Stimulated activated CD4-positive, alpha-beta T cell treated with anti-CD3 and anti-CD28 coated beads, Interleukin-2, amount 100 ng/mL, for 24 hours (primary cell): ENCODE measurements at places on chromosomes 1 and 21.

GRCh38 chr1:234997201-234997895, 131.3 kb downstream of the TOMM20 start:
- no peak for DNase-seq

DNA sequence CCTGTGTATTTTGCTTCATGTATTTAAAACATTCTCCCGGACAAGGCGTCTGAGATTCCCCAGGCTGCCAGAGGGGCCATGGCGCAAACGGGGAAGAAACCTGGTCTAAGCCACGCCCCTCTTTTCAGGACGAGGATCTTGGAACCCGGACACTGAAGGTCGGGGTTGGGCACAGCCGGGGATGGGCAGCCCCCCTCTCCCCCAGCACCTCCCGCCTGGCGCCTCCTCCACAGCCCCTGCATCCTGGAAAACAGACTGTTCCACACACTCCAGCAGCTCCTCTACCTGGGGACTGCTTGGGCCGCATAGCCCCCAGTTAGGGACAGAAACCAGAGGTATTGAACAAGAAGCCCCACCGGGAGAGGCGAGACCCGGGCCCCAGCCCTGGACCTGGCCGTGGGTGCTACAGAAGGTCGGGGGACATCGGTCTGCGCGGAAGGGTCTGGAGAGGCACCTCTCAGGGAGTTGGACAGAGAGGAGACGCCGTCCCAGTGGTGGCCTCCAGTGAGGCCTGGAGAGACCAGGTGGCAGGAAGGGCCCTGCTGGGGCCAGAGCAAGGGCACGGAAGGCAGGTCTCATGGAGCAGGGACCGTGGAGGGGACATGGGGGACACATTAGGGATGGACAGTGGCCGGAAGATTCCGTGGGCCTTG, 5.4 kb downstream of the TP73 start:
- DNase-seq: no peak

- DNase-seq: no peak
These were observed 18.1 kb downstream of the CITED4 start for GRCh38 chr1:40844079-40844478.

DNA sequence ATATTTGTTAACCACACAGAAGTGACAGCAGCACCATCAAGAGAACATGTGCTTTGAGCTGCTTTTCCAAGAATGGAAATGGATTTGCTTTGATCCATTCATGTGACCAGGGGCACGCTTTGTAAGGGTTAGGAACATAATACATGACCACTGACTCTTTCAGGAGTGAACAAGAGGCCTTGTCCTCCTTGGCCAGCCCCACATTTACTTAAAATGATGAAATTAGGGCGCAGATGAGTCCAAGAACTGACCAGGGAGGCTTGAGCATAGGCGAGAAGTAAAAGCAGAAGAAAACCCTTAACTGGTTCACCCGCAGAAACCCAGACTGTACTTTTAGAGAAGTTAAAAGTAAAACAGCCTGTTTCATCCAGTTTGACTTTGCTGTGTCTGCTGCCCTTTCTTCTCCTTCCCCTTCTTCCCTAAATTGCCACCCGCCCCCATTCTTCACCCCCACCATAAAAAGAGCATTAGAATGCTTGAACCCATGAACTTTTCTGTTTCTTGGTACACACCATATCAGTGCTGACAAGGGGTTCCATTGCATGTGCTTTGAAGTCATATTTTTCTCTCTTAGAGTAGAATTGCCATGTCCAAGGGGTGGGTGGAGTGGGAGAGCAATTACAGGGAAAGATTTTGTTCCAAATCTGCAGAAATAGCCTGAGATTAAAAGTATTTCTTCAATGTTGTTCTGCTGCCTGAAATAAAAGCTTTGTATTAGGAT, 2.6 kb upstream of the GLUL start:
- DNase-seq: no peak

GRCh38 chr1:93605812-93606512, 75.7 kb downstream of the BCAR3 start:
- no peak for DNase-seq

GRCh38 chr1:84103197-84103992, 40.7 kb upstream of the PRKACB start:
- DNase-seq: no peak

DNA sequence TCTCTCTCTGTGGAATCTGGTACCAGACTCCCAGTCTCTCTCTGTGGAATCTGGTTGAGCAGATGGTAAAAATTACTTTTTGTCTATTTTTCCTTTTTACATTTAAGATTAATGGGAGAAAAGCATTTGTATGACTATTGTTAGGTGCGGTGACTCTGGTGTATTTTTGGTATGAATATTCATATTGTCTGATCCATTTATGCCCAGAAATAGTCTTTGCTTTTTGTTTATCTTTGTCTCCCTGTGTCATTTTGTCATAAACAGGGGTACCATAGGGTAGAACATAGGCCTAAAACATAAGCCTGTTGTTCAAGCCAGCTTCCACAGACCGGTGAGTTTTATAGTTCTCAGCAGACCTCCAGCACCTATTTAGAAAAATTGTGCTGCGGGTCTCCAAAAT, 78.7 kb downstream of the ETS2 start:
- no peak for DNase-seq

DNA sequence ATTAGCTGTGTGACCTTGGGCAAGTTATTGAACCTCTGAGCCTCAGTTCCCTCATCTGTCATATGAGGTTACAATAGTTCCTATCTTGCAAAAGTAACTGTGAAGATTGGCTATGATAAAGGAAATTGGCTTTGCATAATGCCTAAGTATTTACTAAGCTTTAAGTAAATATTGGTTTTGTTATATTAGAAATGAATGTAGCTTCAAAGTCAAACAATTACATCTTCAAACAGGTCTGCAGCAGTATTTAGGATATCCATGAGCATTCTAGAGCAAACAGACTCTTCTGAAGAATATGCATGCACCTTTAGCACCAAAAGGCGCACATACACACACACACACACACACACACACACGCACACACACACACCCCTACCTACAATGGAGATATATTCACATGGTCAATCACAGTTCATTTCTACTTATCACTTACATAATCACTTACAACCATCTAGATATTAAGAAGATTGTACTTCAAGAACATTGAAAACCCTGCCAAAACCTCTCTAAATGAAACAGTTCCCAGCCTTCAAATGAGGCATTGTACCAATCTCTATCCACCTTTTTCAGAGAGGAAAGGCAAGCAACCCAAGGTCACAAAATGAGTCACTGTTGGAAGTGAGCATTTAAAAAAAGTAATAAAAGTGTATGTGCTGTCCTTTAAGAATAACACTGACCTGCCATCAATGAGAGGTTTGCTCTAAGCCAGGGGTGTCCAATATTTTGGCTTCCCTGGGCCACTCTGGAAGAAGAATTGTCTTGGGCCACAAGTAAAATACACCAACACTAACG, 13.4 kb upstream of the FAM43B start:
- DNase-seq: no peak

DNA sequence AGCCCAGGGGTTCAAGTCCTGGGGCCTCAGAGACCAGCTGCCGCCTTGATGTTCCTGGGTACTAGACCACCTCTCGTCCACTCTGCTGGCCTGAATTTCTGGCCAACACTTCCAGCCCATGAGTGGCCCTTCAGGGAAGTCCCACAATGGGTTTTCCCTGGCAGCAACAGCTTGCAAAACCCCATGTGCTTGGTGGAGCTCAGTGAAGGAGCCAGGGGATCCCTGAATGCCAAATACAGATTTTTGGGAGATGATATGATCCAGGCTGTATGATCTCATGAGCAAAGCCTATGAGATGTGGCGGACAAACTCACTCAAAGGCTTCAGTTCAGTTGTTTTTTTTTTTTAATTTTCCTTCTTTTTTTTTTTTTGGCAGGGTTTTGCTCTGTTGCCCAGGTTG, 9.6 kb upstream of the RASSF5 start:
- no peak for DNase-seq

DNA sequence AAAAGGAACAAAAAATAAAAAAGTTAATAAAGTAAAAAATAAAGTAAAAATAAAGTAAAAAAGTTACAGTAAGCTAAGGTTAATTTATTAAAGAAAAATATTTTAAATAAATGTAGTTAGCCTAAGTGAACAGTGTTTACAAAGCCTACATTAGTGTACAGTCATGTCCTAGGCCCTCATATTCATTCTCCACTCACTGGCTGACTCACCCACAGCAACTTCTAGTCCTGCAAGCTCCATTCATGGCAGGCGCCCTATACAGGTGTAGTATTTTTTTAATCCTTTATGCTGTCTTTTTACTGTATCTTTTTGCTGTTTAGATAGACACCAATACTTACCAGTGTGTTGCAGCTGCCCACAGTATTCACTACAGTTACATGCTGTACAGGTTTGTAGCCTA, 12.4 kb downstream of the ADAR start:
- DNase-seq: no peak

- no peak for DNase-seq
These were observed 8.9 kb downstream of the SDCCAG8 start for GRCh38 chr1:243264717-243265116.

- no peak for DNase-seq
These were observed 55.1 kb downstream of the ATP2B4 start for GRCh38 chr1:203681739-203682138.

DNA sequence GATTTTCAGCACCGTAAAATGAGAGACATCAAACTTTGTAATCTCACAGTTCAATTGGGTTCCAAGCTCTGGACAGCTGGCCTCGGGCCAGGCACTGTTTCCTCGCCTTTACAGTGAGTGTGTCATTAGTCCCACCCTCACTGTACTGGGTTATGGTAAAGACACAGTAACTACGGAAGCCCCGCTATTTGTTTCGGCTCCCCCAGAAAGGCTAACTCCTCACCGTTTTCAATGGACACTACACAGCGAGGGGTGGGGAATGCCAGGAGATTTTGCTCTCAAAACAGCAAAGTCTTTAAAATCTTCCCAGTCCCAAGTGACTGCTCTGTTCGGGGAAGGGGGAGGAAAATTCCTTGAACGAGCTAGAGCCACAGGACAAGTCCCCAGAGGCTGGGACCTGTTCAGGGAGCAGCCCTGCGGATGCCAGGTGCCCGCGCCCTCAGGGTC, 757 bp upstream of the SPSB1 start:
- no peak for DNase-seq

DNA sequence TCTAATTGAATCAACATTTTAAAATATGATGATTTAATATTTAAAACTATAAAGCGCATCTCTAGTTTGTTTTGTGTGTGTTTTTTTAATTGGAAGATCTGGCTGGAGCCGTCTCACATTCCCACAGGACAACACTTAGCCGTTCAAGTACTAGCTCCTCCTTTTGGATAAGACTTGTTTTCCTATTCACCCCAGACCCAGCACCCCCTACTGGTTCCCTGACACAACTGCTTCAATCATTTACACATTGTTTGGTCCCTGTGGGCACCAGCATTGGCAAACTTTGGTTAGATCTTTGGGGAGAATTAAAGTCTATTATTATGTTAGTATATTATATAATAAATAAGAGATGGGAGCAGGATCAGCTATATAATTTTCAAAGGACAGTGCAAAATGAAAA, 34.5 kb downstream of the TYW3 start:
- no peak for DNase-seq

DNA sequence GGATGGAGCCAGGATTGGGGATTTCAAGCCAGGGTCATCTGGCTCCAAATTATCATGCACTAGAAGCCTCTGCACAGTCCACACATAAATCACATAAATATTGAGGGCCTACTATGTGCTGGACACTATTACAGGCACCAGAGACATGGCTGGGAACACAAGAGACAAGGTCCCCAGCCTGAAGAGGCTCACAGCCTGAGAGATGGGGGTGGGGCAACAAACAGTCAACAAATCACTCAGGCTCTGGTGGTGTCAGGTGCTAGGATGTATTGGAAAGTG, 41.6 kb upstream of the LAPTM5 start:
- DNase-seq: no peak

DNA sequence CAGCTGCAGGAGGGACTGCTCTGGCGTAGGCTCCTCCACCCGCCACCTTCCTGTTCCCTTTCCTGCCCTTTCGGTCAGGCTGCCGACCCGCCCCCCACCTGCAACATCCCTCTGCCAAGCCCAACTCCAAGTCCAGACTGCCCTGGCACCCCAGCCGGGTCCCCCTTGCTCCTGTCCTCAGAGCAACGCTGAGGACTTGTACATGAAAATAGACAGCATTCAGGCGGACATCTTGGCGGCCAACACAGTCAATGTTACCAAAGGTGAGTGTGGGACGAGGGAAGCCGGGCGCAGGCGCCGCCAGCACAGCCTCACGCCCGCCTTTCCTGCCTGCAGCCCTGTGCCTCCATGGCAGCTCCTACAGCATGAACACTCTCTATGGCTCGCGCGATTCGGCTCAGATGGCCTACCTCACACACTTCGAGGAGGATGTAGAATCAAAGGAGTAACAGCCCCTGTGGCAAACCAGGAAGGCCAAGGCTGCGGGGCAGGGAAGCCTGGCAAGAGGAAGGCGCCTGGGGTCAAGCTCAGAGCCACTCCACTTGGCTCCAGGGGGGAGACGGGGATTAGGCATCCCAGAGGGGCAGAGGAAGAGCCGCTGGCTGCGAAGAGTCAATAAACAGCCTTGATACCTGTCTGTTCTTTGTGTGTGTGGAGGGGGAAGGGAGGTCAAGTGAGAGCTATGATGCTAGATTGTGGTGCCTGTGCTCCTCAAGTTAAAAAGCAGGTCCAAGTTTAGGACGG, 5.8 kb downstream of the RNU5D-1 start:
- DNase-seq: peak; percentile 13

DNA sequence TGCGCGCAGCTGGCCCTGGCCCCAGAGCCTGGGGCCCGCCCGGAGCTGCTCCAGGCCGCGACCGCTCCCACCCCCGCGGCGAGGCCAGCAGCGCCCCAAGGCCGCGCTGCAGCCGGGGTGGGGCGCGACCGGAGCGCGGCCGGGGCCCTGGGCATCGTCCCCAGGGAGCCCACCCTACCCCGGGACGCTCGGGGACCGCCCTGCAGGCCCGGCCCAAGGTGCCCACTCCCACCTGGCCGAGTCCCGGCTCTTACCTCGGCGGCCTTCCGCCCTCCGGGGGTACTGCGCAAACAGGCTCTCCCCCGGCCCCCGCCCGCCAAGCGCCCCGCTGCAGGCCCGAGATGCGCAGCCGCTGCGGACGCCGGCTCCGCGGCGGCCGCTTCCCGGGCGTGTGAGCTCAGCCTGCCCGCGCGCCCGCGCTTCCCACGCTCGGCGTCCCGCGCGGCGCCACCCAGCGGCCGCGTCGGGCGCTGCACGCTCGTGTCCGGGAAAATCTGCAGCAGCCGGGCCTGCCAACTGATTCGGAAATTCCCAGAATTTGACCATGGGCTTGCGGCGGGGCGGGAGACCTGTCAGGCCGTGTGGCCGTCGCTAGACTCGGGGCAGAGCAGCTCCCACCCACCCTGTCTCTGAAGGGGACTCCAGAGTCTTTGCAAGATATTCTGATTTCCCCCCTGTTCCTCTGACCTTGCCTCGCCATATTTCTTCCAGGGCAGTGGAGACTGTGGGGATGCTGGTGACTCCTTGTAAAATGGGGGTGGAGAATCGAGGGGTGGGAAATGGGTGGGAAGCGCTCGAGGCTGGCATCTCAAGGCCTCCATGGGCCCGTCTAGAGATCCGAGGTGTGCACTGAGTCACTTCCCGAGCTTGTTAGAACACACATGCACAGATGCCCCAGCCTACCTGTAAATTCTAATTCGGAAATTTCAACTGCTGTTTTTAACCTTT, 41.9 kb downstream of the CD34 start:
- DNase-seq: peak; percentile 73
